ENCODE measurements at places on chromosomes 4 and X.

DNA sequence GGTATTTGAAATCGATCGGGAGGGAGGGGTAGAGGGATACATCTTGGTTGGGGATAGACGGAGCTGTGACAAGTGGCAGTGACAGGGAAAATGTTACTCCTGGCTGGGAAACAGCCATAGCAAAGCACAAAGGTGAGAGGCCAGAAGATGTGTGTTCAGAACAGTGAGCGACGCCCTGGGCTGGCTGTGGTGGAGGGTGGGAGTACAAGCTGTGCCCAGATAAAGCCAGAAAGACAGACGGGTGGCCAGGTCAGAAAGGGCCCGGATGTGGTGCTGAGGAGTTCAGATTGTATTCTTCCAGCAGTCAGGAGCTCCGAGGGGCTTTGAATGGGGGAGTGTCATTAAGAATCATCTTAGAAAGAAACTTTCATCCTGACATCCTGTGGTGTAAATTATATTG is 27.9 kb downstream of the CCDC149 start:
- no peak for DNase-seq

DNA sequence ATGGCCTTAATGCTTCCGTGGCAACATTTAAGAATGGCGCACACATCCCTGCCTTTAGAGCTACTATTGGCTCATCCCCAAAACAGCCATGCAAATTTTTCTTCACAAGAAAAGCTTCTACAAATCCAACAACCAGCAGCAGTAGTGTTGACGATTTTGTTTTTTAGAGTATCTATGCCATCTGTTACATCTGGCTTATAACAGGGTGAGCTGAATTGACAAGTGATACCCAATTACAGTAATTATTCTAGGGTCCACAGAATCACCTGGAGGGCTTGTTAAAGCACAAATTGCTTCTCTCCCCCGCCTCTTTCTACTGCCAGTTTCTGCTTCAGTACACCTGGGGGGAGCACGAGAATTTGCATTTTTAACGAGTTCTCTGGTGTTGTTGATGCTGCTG is 34.1 kb downstream of the DCHS2 start:
- no peak for DNase-seq

- no peak for DNase-seq
Measured at GRCh38 chr4:39526765-39527295, 409 bp downstream of the UGDH start.

DNA sequence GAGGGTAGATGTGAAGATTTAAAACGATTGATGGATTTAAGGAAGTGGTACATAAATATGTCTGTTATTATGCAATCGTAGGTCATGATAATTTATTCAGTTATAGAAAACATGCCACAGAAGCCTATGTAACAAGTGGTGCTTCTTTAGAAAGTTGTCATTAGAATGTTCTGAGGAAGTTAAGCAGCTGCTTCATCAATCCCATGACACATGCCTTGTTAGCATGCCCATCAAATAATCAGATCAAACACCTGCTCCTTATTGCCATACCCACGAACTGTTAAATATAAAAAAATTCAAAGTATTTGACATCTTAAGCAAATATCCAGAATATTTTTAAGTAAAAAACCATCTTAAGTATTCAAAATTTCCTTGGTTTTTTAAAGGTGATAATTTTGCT is 76.4 kb upstream of the MYOZ2 start:
- no peak for DNase-seq

GRCh38 chr4:181559637-181560036 is 683.6 kb upstream of the TENM3 start:
- DNase-seq = no peak

- no peak for DNase-seq
Measured at GRCh38 chr4:152581536-152582160, 45.8 kb upstream of the FBXW7 start.

DNA sequence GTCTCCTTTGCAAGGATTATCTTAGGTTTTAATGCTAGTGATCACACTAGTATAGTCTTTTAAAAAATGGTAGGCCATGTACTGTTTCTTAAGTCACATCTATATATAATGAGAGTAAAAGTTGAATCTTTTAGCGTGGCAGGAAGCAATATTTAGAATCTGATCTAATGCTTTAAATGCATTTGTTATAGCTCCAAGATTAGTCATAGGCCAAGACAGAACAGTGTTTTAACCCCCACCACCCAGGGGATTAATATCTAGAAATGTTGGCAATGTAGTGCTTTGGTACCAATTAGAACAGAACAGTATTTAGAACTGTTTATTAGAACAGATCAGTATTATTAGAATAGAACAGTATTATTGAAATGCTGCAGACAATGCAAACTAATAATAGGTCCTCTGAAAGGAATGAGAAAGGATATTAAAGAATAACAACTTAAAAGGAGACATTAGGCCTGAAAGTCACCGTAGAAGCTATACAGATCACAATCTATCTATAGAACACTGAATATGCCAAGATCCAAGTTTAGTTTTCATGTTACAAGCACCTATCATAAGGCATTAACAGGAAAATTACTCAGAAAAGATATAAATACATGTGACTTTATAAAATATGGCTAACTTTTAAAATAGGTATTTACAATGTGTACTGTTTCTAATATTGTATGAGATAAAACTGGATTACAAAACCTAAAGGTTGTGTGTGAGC is 146.2 kb downstream of the NPNT start:
- DNase-seq = no peak

- no peak for DNase-seq
Measured at GRCh38 chr4:680551-680927, 6.2 kb downstream of the MYL5 start.

DNA sequence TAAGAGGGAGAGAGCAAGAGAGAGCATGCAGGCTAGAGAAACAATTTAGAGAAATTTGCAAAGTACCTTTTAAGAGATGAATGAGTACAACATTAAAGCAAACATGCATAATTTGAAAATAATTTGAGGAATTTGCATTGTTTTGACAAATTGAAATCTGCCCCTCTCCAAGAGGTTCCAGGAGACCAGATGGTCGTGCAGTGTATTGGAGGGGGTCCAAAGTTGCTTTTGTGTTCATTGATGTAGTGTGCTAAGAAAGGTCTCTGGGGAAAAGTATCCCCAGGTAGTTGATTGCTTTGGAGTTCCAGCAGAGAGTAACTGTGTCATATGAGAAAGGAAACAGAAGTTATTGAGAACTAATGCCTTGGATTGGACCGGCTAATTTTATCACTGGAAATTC is 635.0 kb upstream of the TENM3 start:
- DNase-seq = no peak

DNA sequence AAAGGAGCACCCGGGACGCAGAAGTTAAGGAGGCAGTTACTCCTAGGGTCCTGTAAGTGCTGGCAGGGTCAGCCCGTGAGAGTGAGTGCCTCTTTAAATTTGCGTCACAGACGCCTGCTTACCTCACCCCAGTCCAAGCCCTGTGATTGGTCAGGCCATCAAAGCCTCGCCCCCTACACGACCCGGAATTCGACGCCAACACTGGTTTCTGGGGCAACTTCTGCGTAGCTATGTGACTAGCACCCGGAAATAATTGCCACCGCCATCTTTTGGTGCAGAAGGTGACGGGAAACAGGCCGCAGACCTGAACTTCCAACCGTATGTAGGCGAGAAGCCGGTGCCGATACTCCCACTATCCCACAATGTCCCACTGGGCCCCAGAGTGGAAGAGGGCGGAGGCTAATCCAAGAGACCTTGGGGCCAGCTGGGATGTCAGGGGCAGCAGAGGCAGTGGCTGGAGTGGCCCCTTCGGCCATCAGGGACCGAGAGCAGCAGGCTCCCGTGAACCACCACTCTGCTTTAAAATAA is at the start of gene DDX53:
Gene DDX53 (plus strand): TSS at position 265 of the 528 bp plus-strand sequence. CDS start 98 bp downstream, at position 363.
- DNase-seq = no peak

GRCh38 chr4:37528166-37528885 is 157.8 kb downstream of the RELL1 start:
- DNase-seq = no peak

GRCh38 chr4:22264261-22264660 is 251.6 kb downstream of the ADGRA3 start:
- DNase-seq = no peak

- no peak for DNase-seq
Measured at GRCh38 chr4:169219440-169219839, 51.3 kb downstream of the SH3RF1 start.

GRCh38 chr4:99468889-99469288 is 33.7 kb upstream of the ADH7 start:
- DNase-seq = no peak

Measured in substantia nigra (tissue), 51 donors.